ENCODE measurements at places on chromosomes 11 and 22.

GRCh38 chr11:15114501-15115475 lies at the start of gene INSC:
INSC (plus strand) TSS chr11:15114923; CDS start chr11:15149175, 34,252 bp downstream.
- DNase-seq = no peak

DNA sequence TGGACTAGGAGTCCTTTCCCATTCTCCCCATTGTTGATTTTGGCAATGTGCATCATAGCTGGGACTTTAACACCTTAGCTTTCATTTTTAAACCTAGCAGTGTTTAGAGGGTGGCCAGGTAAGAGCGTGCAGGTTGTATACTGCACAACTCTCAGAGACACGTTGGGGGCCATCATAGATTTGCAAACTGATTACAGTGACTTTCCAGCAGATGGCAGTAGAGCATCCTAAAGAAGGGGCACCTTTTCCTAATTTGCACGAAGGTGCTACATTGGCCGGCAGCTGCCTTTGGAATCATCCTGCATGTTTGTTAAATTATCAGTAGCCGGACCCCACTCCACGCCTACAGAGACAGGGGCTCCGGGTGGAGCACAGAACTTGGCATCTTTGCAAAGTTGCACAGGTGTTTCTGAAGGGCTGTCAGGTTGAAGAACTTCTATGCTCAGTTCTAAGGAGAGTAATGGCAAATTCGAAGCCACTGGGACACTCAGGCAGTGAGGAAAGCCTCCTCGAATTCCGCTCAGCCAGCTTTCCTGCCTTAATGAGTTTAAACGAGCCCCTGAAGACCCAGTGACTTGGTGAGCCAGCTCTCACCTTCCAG lies 7.7 kb downstream of the LHFPL7 start:
- DNase-seq = no peak

DNA sequence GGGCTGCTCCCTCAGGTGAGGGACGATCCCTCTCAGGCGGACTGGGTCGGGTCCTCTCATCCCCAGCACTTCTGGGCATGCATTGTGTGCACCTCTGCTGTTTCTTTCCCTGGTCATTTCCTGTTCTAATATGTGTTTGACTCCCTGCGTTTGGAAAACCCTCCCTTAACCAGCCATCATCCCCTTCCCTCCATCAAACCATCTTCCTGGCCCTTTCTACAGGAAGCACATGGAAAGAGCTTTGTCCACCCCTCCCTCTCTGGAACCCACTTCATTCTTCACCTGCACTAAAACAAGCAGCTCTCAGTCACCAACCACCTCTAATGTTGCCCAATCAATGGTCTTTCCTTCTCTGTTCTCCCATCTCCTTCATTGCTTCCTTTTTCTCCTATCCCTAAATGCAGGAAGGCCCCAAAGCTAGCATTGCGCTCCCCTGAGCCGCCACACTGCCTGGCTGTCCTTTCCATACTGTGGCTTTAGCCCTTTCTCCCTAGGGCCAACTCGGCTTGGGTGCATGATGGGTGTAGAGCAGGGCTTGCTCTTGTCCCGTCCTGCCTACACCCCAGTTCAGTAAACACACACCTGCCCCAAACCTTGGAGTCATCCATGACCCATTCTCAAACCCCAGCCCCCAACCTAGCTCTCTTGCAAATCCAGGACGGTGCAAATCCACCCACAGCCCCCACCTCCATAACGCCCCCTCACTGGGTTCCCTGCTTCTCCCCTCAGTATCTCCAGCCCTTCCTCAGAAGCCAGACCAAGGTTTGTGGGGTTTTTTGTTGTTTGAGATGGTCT lies 5.4 kb upstream of the GAS2L1 start:
- DNase-seq = no peak

GRCh38 chr11:100865443-100866065 lies 178.5 kb downstream of the ARHGAP42 start:
- DNase-seq = no peak

GRCh38 chr22:45574069-45574703 lies 71.5 kb downstream of the FBLN1 start:
- DNase-seq = no peak

GRCh38 chr11:47406896-47407745 lies 1.3 kb upstream of the SLC39A13 start:
- DNase-seq = no peak

DNA sequence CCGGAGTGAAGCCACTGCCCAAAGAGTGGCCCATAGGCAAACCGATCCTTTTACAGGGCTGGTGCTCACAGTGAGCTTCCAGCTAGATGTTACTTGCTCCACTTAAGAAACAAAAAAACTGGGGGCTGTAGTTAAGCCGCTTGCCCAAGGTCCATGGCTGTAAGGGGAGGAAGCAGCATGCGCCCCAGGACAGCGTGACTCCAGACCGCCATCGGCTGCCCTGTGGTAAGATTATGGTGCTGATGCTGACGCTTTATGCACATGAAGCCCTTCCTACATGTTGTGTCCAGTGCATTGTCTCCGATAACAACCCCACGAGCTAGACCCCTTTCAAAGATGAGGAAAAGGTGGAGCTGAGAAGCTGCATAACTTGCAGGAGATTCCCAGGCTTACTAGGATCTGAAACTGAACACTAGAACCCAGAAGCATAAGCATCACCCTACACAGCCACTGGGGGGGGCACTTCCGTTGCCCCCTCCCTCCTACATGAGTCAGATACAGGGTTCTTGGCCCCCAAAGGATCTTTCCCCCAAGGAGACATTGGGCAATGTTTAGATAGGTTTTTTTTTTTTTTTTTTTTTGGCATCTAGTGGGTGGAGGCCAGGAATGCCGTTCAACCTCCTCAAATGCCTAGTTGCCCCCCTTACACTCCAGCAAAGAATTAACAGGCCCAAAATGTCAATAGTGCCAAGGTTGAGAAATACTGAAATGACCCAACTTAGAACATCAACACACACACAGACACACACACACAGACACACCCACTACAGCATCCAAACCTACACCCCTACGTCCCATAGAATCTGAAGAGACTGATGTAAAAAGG lies 53.9 kb downstream of the MN1 start:
- no peak for DNase-seq

DNA sequence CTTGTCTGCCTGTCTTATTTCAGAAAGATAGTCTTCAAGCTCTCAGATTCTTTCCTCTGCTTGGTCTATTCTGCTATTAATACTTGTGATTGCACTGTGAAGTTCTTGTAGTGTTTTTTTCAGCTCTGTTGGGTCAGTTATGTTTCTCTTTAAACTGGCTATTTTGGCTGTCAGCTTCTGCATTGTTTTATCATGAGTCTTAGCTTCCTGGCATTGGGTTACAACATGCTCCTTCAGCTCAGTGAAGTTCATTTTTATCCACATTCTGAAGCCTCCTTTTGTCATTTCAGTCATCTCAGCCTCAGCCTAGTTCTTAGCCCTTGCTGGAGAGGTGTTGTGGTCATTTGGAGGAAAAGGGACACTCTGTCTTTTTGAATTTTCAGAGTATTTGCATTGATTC lies 15.5 kb upstream of the DEPDC7 start:
- no peak for DNase-seq

- no peak for DNase-seq
These were observed 592.0 kb downstream of the SOX6 start for GRCh38 chr11:15764326-15764725.

DNA sequence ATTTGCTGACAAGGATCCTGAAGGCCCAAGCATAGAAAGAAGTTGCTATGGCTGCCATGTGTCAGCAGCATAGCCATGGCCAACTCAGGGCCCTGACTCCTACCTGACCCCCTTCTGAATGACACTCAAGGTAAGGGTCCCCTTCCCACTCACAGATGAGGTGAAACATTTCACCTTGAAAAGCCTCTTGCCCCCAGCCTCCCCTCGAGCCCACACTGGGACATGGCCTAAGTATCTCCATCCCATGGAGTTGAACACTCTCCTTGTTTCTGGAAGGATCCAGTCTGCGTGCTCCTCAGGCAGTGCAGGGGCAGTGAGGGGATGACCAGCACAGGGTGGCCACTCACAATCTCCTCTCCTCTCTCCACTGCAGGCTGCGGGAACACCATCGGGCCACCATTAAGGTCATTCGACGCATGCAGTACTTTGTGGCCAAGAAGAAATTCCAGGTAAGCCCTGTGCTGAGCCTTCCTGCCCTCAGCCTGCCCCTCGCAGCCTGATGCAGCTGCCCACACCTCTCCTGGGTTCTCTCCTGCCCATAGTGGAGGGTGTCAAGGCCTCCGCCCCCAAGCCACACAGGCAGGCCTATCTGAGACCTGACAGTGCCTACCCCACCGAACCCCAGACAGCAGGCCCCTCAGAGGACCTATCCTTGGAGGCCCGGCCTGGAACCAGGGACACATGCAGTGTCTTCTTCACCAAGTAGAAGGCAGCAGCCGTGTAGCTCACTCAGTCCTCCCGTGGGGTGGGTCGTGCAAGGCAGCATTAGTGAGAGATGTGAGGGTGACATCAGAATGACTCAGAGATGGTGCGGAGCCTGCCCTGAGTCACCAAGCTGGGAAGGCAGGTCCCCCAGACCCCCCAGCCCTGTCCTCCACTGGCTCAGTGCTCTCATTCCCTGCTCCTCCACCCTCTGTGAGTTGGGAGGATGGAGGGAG lies 68.9 kb upstream of the KCNQ1OT1 start:
- DNase-seq = no peak

DNA sequence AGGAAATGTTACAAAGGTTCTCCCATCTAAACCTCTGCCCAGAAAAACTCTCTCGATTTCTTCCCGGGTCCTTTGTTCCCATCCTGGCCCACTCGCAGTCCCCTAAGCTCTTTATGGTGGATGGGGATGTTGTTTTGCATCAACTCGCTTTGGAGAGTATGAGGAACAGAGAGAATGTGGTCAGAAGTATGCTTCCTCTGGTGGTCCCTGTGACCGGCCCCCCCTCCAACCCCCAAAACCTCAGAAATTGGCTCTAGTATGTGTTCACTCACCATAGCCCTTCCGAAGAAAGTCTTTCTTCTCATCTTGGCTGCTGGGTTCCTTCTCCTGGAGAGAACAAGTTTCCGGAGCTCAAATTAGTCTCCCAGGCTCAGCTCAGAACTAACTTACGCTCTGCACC lies 54.4 kb downstream of the GRAMD1B start:
- DNase-seq = no peak

- DNase-seq = no peak
These were observed 151.6 kb upstream of the E2F8 start for GRCh38 chr11:19392321-19392720.

DNA sequence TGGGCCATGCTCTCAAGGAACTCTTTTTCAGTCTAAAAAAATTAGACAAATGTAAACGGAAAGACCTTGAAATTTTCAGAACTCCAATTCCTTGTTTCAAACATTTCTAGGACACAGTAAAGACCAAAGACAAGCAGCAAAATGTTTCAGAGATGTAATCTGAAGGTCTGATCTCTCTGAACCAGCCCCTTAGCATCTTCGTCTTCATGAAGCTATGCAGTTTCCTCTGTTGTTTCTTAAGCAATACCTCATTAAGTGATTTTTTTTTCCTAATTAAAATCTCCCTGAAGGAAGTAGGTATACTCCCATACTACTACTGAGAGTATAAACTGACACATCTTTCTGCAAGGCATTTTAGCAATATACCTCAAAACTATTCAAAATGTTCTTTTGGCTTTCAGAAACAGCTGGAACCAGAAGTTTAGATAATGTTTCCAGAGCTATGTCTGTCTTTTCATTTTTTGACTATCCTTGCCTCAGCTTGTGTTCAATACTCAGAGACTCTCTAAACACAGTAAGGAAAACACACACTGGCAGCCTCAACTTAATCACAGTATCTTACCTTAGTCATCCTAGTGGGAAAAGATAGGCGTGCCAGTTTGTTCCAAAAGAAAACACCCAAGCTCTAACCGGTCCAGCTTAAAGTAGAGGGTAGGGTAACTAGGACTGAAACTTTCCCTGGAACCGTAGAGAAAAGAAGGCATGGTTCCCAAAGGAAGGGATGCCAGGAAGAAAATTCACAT lies 25.1 kb downstream of the SBF2 start:
- no peak for DNase-seq

DNA sequence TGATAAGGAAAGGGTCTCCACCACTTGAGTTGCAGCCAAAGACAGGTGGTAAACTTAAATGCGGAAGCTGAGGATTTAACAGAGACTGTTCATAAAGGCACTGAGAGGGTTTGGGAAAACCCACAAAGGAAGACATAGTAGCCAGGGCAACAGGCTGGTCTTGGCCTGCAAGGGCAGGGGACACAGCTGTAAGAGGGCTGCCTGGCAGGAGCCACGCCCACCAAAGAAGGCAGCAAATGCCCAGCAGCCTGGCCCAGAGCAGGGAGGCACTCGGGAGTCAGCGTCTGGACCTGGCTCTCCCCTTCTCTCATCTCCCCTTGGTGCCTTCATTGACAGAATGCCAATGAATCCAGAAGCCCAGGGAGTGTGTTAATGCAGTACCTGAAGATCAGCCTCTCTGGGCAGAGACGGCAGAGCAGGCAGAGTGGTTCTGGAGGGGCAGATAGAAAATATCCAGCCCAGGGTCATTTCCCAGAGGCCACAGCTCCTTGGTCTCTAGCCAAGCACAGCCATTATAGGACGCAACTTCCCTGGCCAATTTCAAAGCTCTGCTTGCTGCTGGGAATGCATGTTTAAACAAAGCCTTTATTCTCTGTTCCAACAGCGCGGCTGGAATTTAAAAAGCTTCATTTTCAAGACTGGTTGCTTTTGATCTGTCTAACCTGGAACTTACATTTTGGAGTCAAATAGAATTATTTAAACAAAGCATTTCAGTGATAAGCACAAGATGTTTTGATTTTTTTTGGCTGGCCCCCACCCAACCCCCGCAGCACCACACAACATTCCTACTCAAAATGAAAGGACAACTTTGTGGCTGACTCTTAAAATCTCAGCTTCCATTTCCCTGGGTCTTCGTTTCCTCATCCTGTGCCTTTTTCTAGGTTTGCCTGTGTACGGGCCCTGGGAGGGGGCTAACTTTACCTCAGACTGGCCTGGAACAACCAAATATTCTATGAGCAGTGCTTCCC lies 125.6 kb upstream of the LMO1 start:
- no peak for DNase-seq

- no peak for DNase-seq
These were observed 3.0 kb downstream of the LIMK2 start for GRCh38 chr22:31215018-31215535.

DNA sequence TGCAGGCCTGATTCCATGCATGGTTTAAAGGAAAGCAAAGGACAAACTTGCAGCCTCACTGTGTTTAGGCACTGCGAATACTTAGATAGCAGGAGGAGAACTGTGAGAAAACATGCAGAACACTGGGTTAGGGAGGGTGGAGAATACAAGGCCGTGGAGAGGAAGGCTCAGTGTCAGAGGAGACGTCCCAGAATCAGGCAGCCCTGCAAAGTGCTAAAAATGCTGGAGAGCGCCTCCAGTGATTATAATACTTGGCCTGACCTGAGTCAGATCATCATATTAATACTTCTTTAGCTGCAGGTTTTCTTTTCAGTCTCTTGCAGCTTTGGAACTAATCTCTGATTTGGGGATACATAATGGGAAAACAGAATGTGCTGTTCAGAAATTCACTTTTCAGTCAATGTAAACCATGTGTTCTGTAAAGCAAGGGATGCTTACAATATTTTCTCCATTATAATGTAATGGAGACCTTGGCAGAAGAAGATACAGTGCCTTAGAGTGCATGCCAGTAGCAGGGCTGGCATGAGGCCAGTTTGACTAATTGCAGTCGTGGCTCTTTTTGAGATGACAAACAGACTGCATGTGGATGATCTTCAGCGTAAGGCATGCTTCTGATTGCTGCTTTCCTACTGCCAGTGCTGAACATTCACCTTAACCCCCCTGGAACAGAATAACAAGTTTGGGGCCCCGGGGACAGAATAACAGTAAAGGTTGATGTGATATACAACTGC lies 16.8 kb downstream of the EXT2 start:
- no peak for DNase-seq

- no peak for DNase-seq
These were observed 139.7 kb downstream of the CNTN5 start for GRCh38 chr11:99160447-99160846.
